Activated gamma-delta T cell treated with Interleukin-2 at 50 U/mL for 16 hours (primary cell): ENCODE measurements at places on chromosomes 16 and 17.

GRCh38 chr17:58517378-58517927, 3.0 kb upstream of the MTMR4 start:
- no peak for DNase-seq

DNA sequence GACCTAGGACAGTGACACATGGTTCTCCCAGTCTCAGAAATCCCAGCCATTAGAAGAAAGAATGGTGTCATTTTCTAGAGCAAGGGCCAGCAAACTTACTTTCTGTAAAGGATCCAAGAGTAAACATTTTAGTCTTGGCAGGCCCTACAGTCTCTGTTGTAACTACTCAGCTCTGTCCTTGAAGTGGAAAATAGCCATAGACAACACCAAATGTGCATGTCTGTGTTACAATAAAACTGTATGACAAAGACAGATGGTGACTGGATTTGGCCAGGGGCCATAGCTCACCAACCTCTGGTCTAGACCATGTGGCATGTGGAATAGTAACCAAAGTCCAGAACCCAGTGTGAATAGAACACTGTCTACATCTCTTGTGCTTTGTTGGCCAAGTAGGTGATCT, 286.5 kb downstream of the HS3ST4 start:
- DNase-seq, result no peak

DNA sequence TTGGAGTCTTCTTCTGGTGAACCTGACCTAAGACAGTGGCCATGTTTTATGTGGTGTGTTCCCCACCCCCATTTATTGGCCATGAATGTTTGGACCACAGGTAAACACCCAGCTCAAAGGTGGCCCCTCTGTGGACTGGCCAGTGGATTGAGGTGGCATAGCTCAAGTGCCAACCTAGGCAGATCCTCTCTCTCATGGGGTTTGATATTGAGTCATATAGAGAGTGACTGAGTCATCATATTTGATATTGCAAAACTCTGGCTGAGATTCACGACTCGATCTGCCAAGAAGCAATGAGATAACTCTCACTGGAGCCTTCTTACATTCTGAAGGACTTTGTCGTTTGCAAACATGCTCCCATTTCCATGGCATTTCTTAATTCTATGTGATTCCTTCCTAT, 10.5 kb upstream of the TEKT3 start:
- DNase-seq, result no peak

GRCh38 chr16:89383095-89384003, 107.0 kb downstream of the ANKRD11 start:
- no peak for DNase-seq
